ENCODE measurements at places on chromosomes 3 and 15.
A peak's percentile ranks its signal among the peaks of the same experiment; 100 is the strongest.

DNA sequence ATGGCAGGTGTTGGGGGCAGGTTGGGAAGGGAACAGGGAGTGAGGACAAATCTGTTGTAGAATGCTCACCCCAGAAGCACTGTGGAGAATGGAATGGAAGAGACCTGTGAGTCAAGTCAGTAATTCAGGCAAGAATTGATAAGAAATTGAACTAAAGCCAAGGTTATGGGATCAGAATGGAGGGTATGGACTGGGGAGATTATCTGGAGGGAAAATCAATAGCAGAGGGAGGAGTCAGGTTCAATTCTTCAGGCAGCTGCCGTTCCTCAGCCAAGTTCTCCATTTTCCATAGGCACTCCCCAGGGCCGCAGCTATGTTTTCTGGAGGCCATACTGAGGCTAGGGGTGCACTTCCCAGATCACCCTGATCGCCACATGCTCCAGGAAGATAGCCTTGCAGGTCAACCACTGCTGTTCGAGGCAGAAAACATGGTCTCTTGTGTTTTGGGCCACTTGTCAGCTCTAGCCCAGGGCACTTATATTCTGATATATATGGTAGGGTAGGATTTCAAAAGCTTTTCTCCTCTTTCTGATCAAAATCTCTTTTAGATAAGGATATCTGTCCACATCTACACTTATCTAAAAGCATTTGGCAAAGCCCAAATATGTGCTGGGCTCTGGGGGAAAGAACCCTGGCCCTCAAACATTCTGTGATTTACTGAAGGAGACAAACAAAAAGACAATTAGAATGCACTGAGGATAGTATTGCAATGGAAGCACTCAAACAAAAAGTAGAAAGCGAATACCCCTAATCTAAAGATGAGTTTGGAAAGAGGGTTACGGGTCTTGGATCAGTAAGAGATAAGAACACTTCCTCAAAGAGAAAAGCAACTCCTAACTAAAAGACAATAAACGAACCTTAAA lies 92.3 kb downstream of the TMEM212 start:
- DNase-seq: no peak
- no peak overlapping the region for H3K4me3 ChIP-seq
- no peaks in the 10 kb centered on the region for H3K36me3 ChIP-seq
- H3K27ac ChIP-seq: no peak overlapping the region
- H3K27me3 ChIP-seq: no peaks in the 10 kb centered on the region
- no peaks in the 10 kb centered on the region for H3K4me1 ChIP-seq

DNA sequence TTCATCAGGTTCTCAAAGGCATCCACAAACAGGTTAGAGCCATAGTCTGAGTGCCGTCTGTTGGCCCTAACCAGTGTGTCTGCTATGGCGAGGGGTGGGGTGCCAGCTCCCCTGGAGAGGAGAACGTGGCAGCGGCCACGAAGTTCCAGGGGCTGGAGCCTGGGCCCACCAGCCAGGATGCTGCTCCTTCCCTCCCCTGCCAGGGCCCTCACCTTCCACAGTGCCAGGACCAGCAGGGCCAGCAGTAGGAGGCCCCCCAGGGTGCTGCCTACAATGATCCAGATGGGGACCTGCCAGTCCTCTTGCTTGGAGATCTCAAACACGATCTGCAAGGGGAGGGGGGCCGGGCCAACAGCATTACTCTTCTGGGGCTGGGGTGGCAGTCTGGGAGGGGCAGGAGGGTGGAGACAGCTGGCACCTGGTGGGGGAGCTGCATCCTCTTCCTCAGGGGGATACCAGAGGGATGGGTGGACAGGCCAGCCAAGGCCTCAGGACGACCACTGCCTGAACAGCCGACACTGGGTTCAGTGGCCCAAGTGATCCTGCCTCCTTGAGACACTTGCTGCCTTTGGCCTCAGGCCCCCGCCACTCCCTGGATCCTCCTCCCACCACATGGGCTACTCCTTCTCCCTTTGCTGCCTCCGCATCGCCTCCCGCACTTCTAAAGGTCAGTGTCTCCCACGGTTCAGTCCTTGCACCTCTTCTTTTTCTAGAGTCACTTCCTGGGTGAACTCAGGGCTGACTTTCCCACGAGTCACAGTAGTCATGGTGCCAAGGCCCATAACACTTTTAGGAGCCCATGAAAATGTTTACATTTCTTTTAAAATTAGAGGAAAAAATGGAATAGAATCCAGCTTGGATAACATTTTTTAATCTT lies 26.3 kb downstream of the FEM1B start:
- peak; percentile 22 for DNase-seq
- H3K4me3 ChIP-seq: no peak overlapping the region
- no peaks in the 10 kb centered on the region for H3K36me3 ChIP-seq
- H3K27me3 ChIP-seq: no peaks in the 10 kb centered on the region
- no peaks in the 10 kb centered on the region for H3K4me1 ChIP-seq
- H3K27ac ChIP-seq: peak overlapping the region; percentile 55

GRCh38 chr3:21256932-21257331 lies 494.1 kb downstream of the ZNF385D start:
- H3K4me1 ChIP-seq: no peaks in the 10 kb centered on the region
- H3K27me3 ChIP-seq: no peaks in the 10 kb centered on the region
- no peak overlapping the region for H3K4me3 ChIP-seq
- no peaks in the 10 kb centered on the region for H3K36me3 ChIP-seq
- H3K27ac ChIP-seq: no peak overlapping the region
- no peak for DNase-seq

DNA sequence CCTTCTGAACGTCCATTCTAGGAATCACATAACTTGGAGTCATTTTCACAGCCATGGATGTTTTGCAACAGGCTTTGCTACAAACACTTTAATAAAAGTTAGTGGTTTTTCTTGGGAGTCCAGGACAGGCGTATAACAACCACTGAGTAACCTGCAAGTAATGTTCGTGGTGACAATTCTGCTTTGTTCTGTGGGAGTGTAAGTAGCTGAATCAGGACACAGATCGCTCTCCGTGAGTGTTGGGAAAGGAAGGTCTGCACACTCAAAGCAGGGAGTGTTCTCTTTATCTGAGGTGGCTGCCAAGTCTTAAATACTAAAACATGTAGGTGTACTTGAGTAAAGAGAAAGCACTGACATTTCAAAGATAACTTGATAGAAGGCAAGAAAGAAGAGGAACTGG lies 7.9 kb upstream of the BNC1 start:
- DNase-seq: no peak
- no peak overlapping the region for H3K4me3 ChIP-seq

DNA sequence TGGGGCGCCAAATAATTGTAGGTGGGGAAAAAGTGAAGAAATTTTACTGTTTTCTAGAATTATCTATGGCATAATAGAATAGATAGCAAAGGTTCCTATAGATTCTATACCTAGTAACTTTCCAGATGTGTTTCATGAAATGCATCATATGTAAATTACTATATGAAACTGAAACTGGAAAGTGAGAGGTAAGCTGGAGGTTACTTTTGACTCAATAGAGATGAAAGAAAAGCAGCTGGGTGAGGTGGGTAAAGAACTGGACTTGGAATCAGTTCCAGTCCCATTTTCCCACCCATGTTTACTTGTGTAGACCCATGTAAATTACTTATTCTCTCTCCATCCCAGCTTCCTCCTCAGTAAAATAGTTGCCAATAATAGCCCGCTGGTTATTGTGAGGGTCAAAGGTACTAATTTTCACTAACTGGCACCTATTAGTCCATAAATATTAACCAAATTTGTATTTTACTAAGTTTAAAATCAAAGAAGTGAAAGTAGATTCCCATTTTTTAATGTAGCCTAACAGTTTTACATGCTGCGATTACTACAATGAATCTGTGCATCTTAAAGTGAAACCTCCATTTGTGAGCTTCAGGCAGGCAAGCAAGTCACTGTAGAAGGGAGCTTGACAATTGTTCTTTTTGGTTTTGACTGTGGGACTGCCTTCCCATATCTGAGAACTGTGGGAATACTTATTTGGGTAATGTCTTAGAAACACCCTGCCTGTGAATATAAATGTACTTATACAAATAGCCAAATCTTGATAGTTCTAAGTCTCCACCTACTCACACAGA lies 312.1 kb downstream of the SLC9A9 start:
- H3K4me3 ChIP-seq: no peak overlapping the region
- no peaks in the 10 kb centered on the region for H3K36me3 ChIP-seq
- no peaks in the 10 kb centered on the region for H3K27me3 ChIP-seq
- H3K27ac ChIP-seq: peak overlapping the region; percentile 12
- no peak for DNase-seq

DNA sequence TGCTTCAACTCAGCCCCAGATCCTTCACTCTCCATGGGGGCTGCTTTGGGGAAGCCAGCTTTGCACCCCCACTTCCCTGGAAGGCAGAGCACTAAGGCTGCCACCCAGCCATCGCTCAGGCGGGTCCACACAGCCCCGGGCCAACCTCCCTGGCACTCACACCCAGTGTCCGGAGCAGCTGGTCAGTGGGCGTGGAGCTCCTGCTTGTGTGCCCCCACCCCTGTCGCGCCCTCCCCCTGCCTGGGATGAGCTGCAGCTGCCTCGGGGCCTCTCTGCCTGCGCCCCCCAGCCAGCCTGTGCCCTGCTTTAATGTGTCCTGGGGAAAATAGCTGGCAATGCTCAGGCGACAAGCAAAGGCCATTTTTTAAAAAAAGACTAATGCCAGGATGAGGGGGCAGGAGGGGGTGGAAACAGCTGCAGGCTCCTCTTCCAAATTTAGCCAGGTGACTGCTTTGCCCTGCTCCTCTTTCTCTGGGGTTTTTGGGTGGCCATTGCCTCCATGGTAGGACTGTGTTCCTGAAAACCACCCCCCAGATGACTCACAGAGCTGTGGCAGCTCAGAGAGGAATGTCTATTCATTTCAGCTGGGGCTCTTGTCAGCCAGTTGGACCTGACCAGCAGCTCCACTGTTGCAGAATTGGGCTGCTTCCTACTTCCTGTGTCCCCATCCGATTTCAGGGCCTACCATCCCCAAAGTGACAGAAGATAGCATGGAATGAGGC lies 65.0 kb downstream of the CEMIP start:
- DNase-seq: no peak
- H3K27ac ChIP-seq: no peak overlapping the region
- H3K4me3 ChIP-seq: no peak overlapping the region
- H3K36me3 ChIP-seq: no peaks in the 10 kb centered on the region
- no peaks in the 10 kb centered on the region for H3K4me1 ChIP-seq

- H3K36me3 ChIP-seq: no peaks in the 10 kb centered on the region
- no peaks in the 10 kb centered on the region for H3K4me1 ChIP-seq
- no peaks in the 10 kb centered on the region for H3K27me3 ChIP-seq
- DNase-seq: no peak
- no peak overlapping the region for H3K27ac ChIP-seq
- H3K4me3 ChIP-seq: no peak overlapping the region
These were observed 52.6 kb downstream of the IQCH start for GRCh38 chr15:67307156-67307555.

DNA sequence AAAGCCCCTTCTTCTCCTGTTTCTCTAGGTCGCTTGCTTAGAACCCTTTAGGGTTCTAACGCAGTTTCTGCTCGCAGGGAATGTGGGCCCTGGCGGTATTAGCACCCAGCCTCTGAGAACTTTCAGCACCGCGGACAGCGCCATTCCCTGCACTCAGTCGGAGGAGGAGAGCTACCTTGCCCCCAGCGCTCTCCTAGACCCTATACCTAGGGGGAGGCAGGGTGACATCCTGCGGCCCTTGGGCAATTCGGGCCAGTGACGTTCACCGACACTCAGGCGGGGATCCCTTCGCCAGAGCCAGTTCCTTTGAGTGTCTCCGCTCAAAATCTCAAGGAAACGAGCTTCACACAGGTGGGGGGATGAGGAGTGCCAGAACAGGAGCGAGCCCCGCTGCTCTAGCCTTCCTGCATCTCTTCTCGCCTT lies 1.3 kb downstream of the SLC7A14 start:
- H3K27me3 ChIP-seq: peaks cover 14% of the 10 kb centered on the region
- H3K27ac ChIP-seq: no peak overlapping the region
- H3K36me3 ChIP-seq: no peaks in the 10 kb centered on the region
- H3K4me1 ChIP-seq: no peaks in the 10 kb centered on the region
- peak; percentile 49 for DNase-seq
- H3K4me3 ChIP-seq: no peak overlapping the region

DNA sequence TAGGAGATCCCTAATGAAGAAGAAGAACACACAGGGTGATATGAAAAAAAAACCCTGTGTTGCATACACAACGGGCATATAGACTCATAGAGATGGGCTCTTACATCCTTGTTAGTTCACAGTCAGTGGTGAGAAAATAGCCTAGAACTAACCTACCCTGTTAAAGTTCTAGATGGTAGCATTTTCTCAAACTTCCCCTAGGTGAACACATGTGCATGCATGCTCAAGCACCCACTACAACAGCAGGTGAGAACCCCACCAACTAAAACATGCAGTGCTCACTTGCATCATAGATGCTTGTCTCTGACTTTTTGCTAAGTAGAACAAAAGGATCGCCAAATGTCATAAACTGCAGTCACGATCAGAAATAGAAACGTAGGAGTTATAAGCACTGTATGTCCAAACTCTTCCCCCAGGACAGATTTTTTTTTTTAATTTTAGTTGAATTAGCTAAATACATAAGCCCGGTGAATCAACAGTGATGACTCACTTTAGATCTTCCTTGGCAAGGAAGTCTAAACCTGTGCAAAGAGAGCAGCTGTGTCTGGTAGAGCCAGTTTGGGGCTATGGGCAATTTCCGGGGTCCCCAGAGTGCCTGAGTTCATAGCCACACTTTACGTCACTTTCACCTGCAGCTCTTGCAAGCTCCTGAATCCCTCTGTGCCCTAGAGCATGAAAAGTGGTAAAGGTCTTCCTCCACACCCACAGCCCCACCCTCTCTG lies 96.2 kb upstream of the SEMA6D start:
- no peaks in the 10 kb centered on the region for H3K36me3 ChIP-seq
- H3K4me3 ChIP-seq: no peak overlapping the region
- H3K4me1 ChIP-seq: no peaks in the 10 kb centered on the region
- H3K27ac ChIP-seq: no peak overlapping the region
- DNase-seq: no peak
- no peaks in the 10 kb centered on the region for H3K27me3 ChIP-seq

DNA sequence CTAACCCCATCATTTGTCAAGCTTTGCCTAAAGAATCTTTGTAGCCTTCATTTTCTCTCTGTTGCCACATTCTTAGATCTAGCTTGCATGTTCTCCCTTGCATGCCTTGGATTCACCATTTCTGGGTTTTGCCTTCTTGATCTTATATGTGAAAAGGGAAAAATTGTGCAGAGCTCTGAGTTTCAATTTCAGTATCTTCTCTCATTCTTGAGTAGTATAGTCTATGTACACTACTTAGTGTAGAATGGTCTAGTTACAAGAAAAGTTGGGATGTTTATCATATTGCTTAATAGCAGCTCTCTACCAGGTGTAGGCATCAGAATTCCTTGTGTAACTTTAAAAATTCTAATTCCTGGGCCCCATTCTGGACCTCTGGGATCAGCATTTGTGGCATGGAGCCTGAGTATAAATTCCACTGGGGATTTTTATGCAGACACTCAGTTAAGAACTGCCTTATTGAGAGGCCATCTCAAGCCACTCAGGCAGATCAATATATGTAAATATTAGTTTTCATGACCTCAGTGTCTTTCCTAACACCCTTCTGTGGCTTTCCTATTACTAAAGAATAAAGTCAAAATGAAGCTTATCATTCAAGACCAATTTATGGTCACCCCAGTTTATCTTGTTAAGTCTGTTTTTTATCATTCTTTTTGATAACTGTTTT lies 23.4 kb downstream of the GTF2E1 start:
- no peaks in the 10 kb centered on the region for H3K36me3 ChIP-seq
- no peaks in the 10 kb centered on the region for H3K27me3 ChIP-seq
- no peak overlapping the region for H3K27ac ChIP-seq
- DNase-seq: no peak

Data from uterus (tissue), 4 donors.